ENCODE measurements at places on chromosomes 7 and 10.

DNA sequence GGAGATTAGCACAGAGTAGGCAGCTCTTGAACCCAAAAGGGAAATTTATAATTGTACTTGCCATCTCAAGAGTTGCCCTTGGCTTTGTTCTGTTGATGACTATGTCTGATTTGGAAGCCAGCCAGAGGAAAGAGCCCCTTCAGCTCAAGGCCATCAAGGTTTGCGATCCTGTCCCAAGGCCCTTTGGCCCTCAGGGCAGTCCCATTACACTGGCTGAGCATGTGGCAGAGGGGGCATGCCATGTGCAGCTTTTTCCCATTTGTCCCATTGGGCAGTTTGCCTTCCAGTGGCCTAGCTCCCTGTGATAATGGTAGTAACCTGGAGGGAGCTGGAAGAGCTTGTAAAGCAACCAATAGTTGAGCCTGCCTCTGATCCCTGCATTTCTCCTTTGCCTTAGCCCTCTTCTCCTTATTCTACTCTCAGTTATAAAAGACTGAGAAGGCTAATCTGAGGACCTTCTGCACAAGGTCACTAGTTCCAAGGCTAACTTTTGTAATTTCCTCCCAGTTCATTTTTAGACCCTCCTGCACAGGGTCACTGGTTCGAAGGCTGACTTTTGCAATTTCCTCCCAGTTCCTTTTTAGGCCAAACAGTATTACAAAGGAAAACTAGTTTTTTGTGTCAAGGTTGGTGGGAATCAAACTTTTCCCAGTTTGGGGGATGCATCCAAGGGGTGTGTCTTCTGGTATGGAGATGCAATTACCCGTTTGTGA is 31.0 kb upstream of the ARHGAP12 start:
- DNase-seq, result no peak

DNA sequence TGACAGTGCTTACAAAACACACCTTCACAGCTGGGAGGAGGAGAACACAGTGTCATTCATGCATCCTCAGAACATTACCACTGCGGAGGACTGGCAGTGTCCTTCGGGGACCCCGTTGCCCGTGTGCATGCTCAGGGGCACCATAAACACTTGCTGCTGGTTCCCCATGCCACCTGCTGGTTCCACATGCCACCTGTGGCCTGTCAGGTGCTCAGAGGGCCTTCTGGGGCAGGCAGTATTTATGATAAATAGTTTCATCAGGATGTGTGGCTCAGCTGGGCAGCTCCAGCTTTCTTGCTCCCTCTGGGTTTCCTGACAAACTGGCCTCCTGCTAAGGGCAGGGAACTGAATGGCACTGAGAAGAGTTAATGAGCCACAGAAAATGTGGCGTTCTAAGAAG is 32.1 kb downstream of the CELF2 start:
- DNase-seq, result no peak

DNA sequence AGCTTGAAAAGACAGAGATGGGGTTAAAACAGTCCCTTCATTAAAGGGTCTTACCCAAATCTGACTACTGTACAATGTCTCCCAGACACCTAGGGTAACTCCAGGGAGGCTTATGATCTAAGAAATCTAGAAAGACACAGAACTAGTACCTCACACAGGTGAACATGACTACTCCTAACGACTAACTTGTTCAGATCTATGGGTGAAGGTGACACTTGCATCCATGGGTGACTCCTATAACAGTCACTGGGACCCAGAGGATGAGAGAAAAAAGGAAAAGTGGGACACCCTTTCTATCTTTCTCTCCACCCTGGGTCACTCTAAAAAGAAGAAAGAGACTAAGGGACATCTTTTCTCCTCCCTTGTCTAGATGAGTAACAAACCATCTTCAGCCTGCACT is 19.2 kb downstream of the AKR1C8 start:
- no peak for DNase-seq

DNA sequence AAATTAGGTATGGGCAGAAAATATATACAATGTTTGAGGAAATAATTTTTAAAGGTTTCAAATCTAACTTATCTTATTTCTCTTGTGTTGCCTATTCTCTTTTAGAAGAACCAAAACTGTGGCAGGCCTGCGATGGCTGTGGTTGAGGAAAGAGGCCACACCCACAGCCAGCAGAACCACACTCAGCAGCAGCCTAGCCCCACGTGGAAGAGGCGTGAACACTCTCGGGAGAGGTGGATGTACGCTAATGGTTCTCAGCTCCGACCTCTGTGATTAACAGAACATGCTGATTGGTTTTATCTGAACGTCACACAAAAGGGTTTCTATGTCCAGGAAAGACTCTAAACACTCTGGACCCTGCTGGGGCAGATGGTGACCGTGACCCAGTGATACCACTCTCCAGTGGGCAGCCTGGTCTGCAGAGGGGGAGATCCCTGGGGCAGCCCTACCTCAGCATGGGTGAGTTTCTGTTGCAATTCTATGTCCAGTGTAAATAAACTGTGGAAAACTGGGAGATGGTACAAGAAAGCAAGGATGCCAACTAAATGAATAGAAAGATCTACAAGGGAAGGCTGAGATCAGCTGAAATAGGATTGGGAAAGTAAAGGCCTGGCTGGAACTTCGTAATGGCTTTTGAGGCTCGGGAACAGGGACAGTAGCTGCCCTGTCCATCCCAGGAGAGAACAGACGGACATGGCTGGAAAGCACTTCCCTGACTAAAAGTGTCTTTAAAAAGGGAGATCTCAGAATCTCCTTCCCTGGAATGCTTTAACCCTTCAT is 26.6 kb downstream of the DIP2C start:
- DNase-seq, result no peak

- DNase-seq, result no peak
Observed at GRCh38 chr10:96390460-96390864, 31.7 kb upstream of the OPALIN start.

GRCh38 chr7:1267016-1267900 is 34.6 kb downstream of the UNCX start:
- no peak for DNase-seq

GRCh38 chr10:90885176-90885575 is 13.4 kb downstream of the RPP30 start:
- DNase-seq, result no peak

DNA sequence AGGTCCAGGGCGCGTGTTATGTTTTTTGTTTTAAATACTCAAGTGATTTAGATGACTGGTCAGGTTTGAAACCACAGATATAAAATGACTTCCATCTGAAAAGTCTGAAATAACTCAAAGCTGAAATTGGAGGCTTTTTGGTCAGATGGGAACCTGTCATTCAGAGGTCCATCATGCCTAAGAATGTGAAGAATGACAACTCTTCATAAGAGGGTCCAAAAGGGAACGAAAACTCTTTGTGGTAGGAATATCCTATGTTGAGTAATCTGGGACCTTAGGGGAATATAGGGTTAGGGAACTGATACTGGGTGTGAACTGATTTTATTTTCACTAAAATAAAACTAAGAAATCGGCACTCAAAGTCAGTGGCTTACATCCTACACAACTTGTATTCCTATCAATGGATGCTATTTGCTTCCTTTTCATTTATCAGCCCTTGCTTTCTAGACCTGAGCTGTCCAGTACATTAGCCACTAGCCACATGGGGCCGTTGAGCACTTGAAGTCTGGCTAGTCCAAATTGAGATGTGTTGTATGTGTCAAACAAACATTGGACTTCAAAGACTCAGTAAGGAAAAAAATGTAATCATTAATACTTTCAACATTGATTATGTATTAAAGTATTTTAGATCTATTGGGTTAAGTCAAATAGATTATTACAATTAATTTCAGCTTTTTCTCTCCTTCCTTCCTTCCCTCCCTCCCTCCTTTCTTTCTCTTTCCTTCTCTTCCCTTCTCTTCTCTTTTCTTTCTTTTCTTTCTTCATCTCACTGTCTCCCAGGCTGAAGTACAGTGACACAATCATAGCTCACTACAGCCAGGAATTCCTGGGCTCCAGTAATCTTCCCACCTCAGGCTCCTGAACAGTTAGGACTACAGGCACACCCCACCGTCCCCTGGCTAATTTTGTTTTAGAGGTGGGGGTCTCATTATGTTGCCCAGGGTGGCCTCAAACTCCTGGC is 56.5 kb upstream of the KDM7A start:
- DNase-seq, result no peak

GRCh38 chr10:126075009-126075408 is 178.6 kb downstream of the FANK1 start:
- DNase-seq, result no peak
